ENCODE measurements at places on chromosomes 6 and 20. TPM values are rescaled to one million over a fixed set of nuclear protein-coding genes. Genes with fewer than 3 reads are reported as not detected.

The TP53TG5 gene
- 0.14 TPM for polyA plus RNA-seq

The MLN gene
- not detected for polyA plus RNA-seq

The GPR63 gene
- polyA plus RNA-seq = 0.94 TPM

The ACOT13 gene
- 23.7 TPM for polyA plus RNA-seq

The ZNF451 gene
- polyA plus RNA-seq = 23.7 TPM

The CALHM4 gene
- polyA plus RNA-seq = not detected

The RALY gene
- 54.5 TPM for polyA plus RNA-seq

The PDYN gene
- polyA plus RNA-seq = not detected

The PNLDC1 gene
- polyA plus RNA-seq = 0.09 TPM

The OTOR gene
- not detected for polyA plus RNA-seq

The ADTRP gene
- 0.23 TPM for polyA plus RNA-seq

The FRK gene
- 0.21 TPM for polyA plus RNA-seq
